ENCODE measurements at places on chromosomes 1 and 21. TPM values are rescaled to one million over a fixed set of nuclear protein-coding genes. Genes with fewer than 3 reads are reported as not detected.

TNFRSF14 gene
- 22.2 TPM for total RNA-seq

COL8A2 gene
- total RNA-seq, result 1.2 TPM

ZNF593OS gene
- total RNA-seq, result 0.24 TPM

FYB2 gene
- total RNA-seq, result not detected

CEP350 gene
- 25.6 TPM for total RNA-seq

DHDDS gene
- total RNA-seq, result 26.6 TPM

ZMYND12 gene
- not detected for total RNA-seq

CRNN gene
- not detected for total RNA-seq

S100A12 gene
- not detected for total RNA-seq

RBP7 gene
- 0.38 TPM for total RNA-seq

AGBL4 gene
- not detected for total RNA-seq

AKT3 gene
- total RNA-seq, result 55.0 TPM

HSPA6 gene
- total RNA-seq, result 0.18 TPM

SFN gene
- not detected for total RNA-seq

ERG gene
- 0.89 TPM for total RNA-seq

CCDC24 gene
- total RNA-seq, result 1.7 TPM

TP73 gene
- total RNA-seq, result 2.2 TPM

LRRC8C gene
- total RNA-seq, result 11.1 TPM

JAM2 gene
- not detected for total RNA-seq
